Dorsolateral prefrontal cortex (tissue), 122 donors: ENCODE measurements at places on chromosomes 3 and 15.
A peak's percentile ranks its signal among the peaks of the same experiment; 100 is the strongest.

- no peak for DNase-seq
Observed at GRCh38 chr3:177820683-177821316, 623.5 kb upstream of the TBL1XR1 start.

GRCh38 chr3:193620057-193620456 lies 27.0 kb downstream of the OPA1 start:
- DNase-seq: no peak

DNA sequence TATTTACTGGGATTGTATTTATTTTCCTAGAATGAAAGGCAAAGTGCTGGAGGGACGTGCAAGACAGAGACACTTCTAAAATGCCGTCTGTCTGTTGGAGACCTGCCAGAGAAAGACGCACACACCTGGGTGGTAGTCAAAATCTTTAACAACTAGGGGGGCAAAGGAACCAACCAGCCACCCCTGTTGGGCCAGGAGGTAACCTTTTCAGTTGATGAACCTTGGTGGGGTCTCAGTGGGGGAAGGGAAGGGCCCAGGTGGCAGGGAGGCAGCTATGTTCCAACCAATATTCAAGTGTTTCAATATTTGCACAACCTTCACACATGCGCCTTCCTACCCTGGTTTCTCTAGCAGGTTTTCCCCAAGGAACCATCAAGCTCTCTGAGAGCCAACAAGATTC lies 99.0 kb downstream of the MEGF11 start:
- no peak for DNase-seq

- DNase-seq: no peak
Observed at GRCh38 chr15:101371519-101371918, 76.5 kb upstream of the SNRPA1 start.

GRCh38 chr15:91061997-91062396 lies 38.1 kb upstream of the SV2B start:
- no peak for DNase-seq

DNA sequence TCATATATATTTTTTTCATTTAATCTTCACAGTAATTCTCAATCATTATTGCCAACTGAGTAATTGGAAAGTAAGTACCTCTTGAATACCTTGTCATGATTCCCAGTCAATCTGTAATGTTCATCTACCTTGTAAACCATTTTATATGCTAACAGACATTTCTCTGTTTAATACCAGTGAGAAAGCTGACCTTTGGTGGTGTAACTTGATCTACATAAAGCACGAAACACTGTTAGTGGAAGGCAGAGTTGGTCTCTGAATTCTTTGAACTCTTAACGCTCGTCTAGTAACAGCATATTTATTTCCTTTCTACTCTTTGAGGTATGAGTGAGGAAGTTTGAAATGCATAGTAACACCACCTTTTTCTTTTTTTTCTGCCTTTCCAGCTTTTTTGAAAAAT lies 59.5 kb downstream of the SLC25A26 start:
- no peak for DNase-seq

DNA sequence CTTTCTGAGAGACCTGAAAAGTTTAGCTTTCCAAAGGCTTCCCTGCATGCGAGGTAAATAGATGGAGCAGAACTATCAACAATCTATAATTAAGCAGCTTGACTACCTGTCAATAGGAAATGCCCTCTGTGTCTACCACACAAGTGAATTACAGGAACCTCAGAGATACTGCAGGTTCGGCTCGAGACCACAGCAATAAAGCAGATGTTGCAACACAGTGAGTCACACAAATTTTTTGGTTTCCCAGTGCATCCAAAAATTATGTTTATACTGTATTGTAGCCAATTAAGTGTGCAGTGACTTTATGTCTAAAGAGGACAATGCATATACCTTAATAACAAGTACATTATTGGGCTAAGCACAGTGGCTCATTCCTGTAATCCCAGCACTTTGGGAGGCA lies 252.0 kb downstream of the UBE2E2 start:
- no peak for DNase-seq

DNA sequence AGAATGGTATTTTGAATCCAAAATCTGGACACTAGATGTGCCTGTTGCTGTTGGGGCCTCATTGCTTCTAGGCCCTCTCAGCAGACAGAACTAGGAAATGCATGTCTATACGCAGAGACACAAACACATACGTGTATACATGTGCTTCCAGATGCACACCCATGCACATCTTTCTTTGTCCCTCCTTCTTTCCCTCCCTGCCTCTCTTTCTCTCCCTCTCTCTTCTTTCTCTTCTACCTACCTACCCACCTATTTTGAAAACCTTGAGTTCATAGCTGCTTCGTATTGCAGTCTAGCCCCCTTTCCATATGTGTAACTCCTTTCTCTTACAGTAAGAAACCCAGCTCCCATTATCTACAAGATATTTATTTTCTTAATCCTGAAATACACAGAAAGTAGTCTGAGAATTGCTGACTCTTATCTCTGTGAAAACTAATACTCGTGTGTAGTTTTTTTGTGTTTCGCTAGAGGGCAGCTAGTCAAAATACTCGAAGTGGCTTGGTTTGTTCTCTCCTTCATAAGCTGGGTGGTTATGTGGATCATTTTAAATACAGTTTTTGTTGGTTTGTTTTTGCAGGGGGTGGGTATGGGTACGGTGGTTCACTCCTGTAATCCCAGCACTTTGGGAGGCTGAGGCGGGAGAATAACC lies 18.5 kb downstream of the RPL32 start:
- no peak for DNase-seq

DNA sequence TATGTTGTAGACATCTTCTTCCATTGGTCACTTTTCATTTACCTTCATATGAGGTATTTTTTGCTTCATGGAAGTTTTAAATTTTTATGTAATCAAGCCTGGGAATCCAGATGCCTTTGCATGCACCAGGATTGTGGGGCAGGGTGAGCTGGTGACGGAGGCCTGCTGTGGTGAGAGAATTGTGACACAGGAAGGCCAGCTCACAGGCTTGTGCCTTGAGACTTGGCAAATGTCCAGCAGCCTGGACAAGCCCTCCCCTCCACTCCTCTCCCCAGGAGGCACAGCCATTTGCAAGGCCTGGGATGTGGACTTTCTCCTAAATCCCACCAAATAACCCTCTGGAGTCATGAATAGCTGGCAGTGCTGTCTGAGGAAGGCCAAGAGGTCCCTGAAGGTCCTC lies 67.4 kb downstream of the RHCG start:
- no peak for DNase-seq

- peak; percentile 48 for DNase-seq
Observed at GRCh38 chr3:78969483-78969882, 798.3 kb downstream of the ROBO1 start.

DNA sequence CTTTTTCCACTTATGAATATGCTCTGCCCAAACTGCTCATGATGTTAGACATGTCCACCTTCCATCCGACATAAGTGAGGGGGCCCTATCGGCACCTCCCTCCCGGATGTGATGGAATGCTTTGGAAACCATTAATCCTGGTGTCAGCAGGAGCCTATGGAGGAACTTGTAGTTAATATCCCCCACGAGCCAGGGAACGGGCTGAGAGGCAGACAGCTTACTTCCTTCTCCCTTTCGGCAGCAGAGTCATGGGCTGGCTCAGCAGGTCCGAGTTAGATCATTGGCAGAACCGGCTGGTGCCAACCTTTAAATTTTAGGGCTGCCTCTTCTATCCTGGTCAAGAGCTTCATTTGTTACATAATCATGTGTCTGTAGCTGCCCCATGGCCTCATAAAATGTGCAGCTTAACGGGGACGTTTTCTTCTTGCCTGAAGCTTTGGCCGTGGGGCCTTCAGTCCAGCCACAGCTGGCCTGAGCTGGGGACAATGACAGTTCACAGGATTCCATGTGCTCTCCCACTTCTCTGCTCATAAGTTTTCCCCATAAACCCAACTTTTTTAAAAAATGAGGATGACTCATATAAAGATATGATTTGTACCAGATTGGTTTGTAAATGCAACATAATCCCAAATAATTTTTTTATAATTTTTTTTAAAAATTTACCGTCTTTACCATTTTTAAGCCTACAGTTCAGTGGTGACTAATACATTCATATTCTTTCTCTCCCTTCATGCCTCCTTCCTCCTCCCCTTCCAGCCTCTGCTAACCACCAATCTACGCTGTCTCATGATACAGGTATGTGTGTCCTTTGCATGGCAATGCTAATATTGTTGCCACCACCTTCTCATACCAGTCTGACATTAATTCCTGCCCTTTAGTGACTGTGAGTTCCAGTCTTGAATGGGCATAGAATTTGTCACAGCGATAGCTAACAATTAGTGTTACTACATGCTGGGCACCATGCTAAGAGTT lies 62.2 kb upstream of the RGMA start:
- DNase-seq: no peak

DNA sequence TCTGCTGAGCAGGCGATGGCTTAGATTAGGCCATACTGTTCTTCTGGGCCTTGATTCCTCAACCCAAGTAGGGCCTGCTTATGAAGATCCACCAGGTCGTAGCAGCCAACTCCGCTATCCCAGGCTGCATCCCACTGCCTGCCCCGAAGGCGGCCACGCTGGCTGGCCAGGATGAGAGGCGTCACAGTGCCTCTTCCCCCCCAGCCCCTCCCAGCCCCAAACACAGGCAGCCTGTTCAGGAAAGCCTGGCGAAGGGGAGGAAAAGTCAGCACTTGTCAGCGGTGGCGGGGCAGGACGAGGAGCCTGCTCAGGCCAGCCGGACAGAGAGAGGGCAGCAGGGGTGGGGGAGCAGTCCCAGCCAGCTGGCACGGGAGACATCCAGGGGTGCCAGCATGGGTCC lies 11.2 kb downstream of the PTH1R start:
- DNase-seq: no peak

DNA sequence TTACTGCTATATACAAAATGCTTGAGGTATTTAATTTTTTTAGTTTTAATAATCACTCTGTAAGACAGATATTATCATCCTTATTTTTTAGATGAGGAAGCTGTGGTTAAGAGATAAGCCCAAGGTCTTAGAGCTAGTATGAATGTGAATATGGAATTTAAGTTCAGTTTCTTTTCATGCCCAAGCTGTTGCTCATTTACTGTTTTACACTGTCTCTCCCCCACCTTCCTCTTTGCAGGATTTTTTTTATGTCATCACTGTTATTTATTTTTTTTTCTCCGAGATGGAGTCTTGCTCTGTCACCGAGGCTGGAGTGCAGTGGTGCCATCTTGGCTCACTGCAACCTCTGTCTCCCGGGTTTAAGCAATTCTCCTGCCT lies 22.5 kb downstream of the MAP2K5 start:
- DNase-seq: no peak

GRCh38 chr3:124459678-124460077 lies 270.6 kb upstream of the UMPS start:
- no peak for DNase-seq

GRCh38 chr15:68428431-68428940 lies 3.5 kb downstream of the ITGA11 start:
- DNase-seq: no peak

- no peak for DNase-seq
Observed at GRCh38 chr3:54206874-54207273, 84.5 kb downstream of the CACNA2D3 start.

- no peak for DNase-seq
Observed at GRCh38 chr3:141123677-141124410, 72.7 kb downstream of the SPSB4 start.

- no peak for DNase-seq
Observed at GRCh38 chr3:156498307-156498706, 56.6 kb downstream of the SSR3 start.

- no peak for DNase-seq
Observed at GRCh38 chr3:4501437-4501836, 8.3 kb downstream of the ITPR1 start.

DNA sequence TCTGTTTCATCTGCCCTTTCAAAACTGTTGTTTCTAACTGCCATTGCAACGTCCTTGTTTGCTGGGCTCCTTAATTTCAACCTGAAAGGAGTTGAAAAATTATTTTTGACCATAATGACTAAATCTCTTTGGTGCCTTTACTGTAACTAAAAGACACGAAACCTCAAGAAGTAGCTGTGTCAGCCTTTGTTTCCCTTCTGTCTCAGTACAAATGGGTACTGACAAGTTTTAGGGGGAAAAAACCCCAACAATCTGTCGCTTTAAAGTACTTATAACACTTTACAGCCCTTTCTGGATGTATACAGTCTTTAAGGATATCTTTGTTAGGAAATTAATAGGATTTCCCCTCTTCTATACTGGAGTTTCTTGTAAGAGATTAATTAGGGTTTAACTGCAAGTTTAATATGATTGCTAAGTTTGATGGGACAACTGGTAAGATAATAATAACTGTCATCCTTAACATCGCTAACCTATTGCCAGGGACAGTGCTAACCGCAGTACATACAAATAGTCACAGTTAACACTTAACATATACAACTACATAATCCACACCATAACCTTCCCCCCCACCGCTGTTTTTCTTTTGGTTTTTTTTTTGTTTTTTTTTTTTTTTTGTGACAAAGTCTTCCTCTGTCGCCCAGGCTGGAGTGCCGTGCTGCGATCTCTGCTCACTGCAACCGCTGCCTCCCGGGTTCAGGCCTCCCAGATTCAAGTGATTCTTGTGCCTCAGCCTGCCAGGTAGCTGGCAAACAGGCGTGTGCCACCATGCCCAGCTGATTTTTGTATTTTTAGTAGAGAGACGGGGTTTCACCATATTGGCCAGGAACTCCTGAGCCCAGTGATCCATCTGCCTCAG lies 1.7 kb downstream of the GXYLT2 start:
- no peak for DNase-seq

DNA sequence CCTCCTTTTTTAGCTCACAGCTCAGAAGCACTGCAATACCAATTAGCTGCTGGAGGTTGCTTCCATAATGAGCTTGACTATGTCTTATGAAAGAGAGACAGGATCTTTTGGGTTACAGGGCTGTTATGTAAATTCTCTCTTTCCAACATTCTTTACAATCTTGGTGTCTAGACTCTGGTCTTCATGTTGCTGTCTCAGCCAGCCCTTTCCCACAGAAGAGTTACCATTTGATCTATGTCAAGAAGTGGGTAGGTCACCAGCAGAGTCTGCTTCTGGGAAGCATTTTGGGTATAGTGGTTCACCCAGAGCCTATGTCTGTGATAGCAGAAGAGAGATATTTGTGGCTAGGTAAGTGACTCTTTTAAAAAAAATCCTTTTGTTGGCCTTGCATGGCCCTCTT lies 234.5 kb downstream of the SATB1 start:
- DNase-seq: no peak

GRCh38 chr3:125090649-125091048 lies 34.9 kb upstream of the HEG1 start:
- no peak for DNase-seq

- no peak for DNase-seq
Observed at GRCh38 chr3:124696006-124696405, 34.2 kb upstream of the UMPS start.

DNA sequence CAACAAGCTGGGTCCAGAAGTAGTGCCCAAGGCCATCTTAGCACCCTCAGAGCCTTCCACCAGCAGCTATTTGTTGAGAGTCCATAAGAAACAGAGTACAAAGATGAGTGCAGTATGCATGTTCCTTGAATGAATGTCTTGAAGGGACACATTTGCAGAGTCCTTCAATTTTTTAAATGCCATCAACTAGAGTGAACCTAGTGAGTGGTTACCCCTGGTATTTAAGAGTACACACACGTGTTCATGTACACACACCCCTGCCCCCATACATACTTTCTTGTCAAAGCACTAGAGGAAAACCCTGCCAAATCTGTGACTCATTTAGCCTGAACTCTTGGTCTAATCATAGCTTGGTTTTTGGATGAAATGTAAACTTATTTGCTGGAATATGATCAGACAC lies 84.5 kb upstream of the GALNT15 start:
- DNase-seq: no peak
